ENCODE measurements at places on chromosomes 11 and 22.
A peak's percentile ranks its signal among the peaks of the same experiment; 100 is the strongest.

DNA sequence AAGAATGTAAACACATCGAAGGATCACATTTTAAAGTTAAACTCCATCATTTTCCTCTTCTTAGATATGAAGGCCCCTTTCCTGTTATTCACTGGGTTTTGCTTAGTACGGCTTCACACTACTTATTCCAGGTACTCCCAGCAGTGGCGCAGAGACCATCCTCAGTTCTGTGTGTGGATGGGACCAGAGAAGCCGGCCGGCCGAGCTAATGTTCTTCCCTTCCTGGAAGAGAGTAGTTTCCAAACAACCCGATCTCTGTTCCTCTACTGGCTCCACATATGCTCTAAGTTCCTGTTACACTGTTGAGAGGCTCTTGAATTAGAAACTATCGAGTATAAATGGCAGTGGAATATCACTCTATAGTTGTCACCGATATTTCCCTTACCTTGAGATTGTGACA, 684 bp upstream of the NFRKB start:
- H3K4me1 ChIP-seq = no peaks in the 10 kb centered on the region
- DNase-seq = no peak
- H3K27ac ChIP-seq = no peak overlapping the region
- peak overlapping the region; percentile 97 for H3K4me3 ChIP-seq
- peaks cover 4% of the 10 kb centered on the region for H3K36me3 ChIP-seq

DNA sequence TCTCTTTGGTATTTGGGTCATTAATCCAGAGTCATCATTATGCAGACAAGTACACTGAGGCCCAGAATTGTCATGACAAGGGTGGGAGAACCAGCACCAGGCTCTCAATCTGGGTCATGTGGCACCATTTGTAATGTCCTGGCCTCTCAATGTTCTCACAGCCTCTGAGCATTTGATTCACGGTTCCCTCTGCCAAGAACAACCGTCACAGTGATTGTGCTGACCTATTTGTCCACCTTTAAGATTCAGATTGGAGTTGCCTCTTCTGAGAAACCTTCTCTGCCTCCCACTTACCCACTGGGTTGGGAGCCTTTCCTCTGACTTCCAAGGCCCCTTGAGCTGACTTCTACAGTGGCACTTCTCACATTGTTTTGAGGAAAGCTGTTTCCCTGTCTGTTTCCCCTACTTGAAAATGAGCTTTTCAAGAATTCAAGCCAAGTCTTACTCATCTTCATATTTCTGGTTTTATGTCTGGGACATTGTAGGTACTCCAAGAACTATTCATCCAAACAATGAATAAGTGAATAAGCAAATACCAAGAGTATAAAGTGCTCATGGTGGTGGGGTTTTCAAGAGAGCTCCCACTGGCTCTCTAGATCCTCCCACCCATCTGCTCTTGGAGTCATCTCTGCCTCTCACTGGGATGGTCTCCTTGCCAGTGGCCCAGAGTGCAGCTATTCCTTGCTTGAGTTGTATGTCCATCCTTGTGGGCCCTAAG, 126.4 kb upstream of the E2F8 start:
- DNase-seq = no peak
- no peaks in the 10 kb centered on the region for H3K36me3 ChIP-seq
- H3K27ac ChIP-seq = no peak overlapping the region
- no peaks in the 10 kb centered on the region for H3K4me1 ChIP-seq
- no peaks in the 10 kb centered on the region for H3K27me3 ChIP-seq

DNA sequence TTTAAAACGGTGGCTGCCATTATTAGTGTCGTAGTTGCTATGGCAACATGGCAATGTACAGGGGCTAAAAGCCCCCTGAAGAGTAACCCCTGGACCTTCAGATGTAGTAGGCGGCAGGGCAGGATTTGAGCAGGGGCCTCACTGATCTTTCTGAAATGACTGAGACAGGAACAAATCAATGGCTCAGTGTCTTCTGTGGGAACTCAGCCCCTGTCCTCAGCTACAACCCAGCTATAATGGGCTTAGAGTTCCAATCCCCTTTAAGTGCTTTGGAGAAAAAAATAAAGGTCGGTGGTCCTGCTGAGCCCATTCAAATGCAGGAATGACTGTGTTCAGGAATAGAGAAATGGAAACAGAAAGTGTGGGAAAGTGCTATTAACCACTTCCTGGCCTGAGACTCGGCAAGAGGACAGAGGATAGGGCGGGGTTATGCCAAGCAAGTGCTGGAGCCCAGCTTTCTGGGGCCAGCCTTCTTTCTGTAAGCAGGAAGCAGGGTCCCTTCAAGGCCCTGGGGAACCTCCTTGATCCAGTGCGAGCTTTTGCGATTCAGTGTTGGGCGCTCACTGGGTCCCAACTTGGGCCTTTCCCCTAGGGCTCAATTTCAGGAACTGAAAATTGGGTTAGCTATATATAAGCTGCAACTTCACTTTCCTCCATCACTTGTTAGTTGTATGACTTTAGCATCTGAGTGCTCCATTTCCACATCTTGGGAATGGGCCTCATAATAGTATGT, 6.1 kb upstream of the CD82 start:
- no peak overlapping the region for H3K4me3 ChIP-seq
- no peaks in the 10 kb centered on the region for H3K4me1 ChIP-seq
- no peak overlapping the region for H3K27ac ChIP-seq
- DNase-seq = peak; percentile 50
- no peaks in the 10 kb centered on the region for H3K27me3 ChIP-seq
- H3K36me3 ChIP-seq = no peaks in the 10 kb centered on the region

DNA sequence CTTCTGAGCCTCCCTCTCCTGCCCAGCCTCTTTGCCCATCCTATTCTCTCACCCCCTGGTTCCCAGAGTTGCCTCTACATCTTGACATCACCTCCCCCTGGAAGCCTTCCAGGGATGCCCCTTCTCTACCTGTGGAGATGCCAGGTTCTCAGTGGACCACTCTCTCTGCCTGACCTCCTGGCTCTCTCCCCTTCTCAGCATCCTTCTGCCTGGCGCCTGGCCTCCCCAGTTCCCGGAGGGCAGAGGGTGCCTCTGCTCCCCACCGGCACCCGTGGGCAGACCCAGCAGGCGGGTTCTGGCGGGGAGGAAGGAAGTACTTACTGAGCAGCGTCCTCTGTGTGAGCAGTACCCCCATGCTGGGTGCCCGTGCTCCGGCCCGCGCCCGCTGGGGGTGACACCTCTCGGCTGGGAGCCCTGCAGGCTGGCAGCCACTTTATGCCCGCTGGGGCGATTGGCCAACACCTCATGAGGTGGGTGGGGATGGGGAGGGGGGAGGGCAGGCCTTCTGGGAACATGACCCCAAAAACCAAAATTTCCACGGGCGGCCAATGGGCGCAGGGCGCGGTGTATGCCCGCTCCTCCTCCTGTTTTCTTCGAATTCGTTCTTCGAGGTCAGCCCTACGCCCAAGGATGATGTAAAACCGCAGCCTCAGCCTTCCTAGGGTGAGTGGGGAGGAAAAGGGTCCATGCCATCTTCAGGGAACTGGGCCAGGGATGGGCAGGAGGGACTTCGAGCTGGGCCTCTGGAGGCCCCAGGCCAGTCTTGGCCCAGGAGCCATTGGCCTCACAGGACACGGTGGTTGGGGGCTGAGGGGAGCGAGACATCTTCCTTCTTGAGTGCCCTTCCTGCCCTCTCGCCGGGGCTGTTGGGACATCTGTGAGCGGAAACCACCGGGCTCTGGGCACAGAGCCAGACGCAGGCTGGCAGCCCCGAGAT, at the start of gene OSM:
Gene OSM (minus strand): TSS at position 407 of the 937 bp plus-strand sequence. CDS start 52 bp downstream, at position 355.
- no peak within 1 kb of the TSS for H3K27ac ChIP-seq
- peak; percentile 89 for DNase-seq
- H3K27me3 ChIP-seq = no peaks in the 10 kb centered on the region
- no peaks in the 10 kb centered on the region for H3K36me3 ChIP-seq
- no peak within 1 kb of the TSS for H3K4me3 ChIP-seq
- H3K4me1 ChIP-seq = no peaks in the 10 kb centered on the region

DNA sequence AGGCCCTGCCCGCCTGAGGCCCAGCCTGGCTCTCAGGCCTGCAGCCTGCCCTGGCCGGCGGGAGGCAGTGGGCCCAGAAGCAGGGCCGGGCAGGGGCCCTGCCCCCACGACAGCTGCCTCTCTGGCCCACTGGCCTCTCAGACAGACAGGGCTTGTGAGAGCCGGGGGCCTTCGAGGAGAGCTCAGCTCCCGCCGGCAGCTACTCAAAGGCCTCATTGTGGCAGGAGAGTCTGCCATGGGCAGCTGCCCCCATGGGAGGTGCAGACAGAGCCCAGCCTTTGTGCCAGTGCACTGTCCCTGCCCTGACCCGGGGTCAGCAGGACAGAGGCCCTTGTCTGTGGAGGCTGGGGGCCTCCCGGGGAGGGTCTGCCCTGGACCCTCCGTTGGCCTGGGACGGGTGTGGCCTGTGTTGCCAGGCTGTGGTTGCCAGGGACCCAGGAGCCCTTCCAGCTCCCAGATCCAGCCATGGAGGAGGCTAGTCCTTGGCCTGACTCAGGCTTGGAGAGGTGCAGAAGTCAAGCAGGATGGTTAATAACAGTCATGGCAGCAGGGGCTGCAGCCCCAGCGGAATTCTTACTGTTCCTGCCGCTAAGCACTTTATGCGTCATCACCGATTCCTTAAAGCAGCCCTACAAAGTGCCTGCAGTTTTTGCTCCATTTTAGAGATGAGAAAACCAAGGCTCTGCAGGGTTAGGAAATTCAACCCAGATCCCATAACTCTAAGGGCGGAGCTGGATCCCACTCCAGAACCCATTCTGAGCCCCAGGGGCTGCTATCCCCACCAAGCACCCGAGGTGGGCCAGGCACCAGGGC, 12.5 kb downstream of the FLRT1 start:
- no peak overlapping the region for H3K27ac ChIP-seq
- H3K27me3 ChIP-seq = no peaks in the 10 kb centered on the region
- H3K36me3 ChIP-seq = no peaks in the 10 kb centered on the region
- H3K4me3 ChIP-seq = no peak overlapping the region
- no peak for DNase-seq
- no peaks in the 10 kb centered on the region for H3K4me1 ChIP-seq

DNA sequence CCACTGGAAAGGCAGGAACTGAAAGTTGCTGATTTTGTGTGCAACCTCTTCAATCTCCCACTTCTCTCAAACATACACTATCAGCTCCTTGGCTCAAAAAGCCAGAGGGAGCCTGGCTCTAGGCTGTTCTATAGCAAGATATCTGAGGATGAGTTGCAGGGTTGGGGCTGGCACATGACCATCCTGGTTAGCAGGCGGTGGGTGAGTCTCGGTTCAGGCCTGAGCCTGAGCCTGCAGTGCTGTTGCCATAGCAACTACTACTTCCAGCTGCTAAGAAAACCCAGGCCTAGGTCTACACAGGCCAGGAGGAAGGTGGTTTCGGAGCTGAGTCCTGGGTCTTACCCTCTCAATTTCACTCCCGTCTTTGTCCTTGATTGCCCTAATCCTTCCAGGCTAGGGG, 39.0 kb downstream of the CWC15 start:
- peaks cover 5% of the 10 kb centered on the region for H3K4me1 ChIP-seq
- H3K27me3 ChIP-seq = no peaks in the 10 kb centered on the region
- no peak overlapping the region for H3K4me3 ChIP-seq
- no peak for DNase-seq

DNA sequence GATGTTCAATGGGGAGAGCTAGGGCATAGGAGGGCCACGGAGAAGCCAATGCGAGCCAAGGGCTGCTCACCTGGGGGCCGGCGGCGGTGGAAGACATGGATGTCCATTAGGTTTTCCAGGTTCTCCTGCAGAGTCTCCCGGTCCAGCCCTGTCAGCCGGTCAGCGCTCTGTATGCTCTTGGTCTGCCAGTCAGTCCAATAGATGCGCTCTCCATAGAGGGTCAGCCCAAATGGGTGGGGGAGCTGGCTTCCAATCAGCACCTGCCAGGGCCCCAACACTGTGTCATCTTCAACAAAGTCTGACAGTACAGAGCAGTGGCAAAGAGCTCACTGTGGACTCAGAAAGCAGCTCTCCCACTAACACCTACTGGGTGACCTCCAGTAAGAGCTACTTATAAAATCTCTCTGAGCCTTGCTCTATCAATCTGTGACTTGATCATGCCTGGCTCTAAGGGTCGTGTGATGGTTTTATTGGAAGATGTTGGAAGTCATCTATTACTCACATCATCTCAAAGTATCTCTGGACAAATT, 33.0 kb upstream of the CKAP5 start:
- H3K36me3 ChIP-seq = no peaks in the 10 kb centered on the region
- no peaks in the 10 kb centered on the region for H3K27me3 ChIP-seq

DNA sequence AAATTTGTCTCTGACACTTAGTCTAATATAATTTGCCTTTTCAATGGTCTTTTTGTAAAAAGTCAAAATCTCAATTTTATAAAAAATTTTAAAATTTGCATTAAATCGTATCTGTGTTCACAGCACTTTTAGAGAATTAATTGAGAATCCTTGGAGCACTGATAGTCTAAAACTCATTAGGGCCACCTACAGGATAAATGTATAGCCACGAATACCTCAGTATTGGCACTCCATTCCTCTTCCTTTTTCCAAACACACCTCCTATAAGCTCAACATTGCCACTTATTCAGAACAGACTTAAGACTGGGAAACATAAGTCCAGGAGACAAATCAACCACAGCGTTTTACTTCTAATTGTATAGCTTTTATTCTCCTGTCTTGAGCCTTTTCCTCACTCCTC, 776.0 kb upstream of the ARHGAP42 start:
- H3K36me3 ChIP-seq = no peaks in the 10 kb centered on the region
- H3K4me1 ChIP-seq = no peaks in the 10 kb centered on the region
- H3K27ac ChIP-seq = no peak overlapping the region
- no peak overlapping the region for H3K4me3 ChIP-seq
- H3K27me3 ChIP-seq = no peaks in the 10 kb centered on the region
- DNase-seq = no peak

- no peaks in the 10 kb centered on the region for H3K4me1 ChIP-seq
- no peaks in the 10 kb centered on the region for H3K27me3 ChIP-seq
- H3K36me3 ChIP-seq = no peaks in the 10 kb centered on the region
- no peak overlapping the region for H3K4me3 ChIP-seq
These were observed 42.9 kb downstream of the LINC01488 start for GRCh38 chr11:69524291-69524882.

DNA sequence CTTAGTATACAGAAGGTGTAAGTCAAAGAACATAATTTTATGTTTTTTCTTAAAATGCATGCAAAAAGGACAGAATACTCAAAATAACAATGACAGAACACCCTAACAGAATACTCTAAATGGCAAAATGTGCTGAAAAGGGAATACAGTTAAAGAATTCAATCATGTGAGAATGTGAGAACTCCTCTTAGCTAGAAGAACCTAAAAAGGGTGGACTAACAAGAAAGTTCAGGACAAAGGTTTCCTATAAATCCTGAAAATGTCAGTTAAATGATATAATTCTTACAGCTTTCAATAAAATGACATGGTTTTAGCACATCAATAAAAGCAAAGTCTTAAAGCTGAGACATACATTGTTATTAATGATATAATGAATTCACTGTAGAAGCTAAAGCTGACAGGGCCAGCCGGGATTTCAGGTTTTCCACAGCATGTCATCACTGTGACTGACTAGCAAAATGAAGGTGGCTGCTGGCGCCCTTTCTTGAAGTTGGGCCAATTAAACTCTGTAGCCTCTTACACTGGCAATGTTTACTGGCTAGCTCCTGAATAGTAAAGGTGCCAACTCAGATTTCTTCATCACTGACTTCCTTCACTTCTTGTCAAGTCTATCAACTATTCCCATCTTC, 244.4 kb downstream of the TTC28 start:
- DNase-seq = peak; percentile 45
- no peaks in the 10 kb centered on the region for H3K27me3 ChIP-seq
- no peak overlapping the region for H3K27ac ChIP-seq
